ENCODE measurements at places on chromosomes 16 and 17.

- DNase-seq, result no peak
These were observed 1.6 kb downstream of the FAM117A start for GRCh38 chr17:49762151-49762941.

- peak; percentile 92 for DNase-seq
These were observed 34.8 kb upstream of the FBXO47 start for GRCh38 chr17:39001703-39002637.

- DNase-seq, result peak; percentile 89
These were observed 12.2 kb downstream of the ENGASE start for GRCh38 chr17:79086609-79087427.

DNA sequence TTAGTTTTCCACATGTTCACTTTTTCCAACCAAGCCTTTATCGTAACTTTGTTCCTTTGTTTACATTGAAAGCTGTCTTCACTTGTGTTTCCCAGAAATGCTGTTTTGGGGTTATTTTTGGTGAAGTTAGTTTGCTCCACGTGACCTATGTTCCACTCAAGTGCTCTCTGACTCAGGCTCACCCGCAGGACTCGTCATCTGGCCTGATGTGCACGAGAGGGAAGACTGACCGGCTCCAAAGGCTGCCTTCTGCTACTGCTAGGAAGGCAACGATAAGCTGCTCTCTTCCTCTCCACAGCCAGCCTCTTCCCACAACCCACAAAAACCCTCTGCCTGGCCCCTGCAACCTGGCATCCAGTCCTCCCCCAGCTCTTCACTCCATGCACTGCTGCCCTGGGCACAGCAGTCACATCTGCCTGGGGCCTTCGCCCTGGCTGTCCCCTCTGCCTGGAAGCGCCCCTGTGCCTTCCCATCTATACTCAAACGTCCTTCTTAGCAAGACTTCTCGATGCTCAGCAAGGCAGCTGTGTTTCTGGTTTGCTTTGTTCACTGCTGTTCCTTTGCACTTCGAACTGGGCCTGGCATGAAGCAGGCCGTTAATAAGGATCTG, 28.0 kb downstream of the ZCCHC14 start:
- no peak for DNase-seq

DNA sequence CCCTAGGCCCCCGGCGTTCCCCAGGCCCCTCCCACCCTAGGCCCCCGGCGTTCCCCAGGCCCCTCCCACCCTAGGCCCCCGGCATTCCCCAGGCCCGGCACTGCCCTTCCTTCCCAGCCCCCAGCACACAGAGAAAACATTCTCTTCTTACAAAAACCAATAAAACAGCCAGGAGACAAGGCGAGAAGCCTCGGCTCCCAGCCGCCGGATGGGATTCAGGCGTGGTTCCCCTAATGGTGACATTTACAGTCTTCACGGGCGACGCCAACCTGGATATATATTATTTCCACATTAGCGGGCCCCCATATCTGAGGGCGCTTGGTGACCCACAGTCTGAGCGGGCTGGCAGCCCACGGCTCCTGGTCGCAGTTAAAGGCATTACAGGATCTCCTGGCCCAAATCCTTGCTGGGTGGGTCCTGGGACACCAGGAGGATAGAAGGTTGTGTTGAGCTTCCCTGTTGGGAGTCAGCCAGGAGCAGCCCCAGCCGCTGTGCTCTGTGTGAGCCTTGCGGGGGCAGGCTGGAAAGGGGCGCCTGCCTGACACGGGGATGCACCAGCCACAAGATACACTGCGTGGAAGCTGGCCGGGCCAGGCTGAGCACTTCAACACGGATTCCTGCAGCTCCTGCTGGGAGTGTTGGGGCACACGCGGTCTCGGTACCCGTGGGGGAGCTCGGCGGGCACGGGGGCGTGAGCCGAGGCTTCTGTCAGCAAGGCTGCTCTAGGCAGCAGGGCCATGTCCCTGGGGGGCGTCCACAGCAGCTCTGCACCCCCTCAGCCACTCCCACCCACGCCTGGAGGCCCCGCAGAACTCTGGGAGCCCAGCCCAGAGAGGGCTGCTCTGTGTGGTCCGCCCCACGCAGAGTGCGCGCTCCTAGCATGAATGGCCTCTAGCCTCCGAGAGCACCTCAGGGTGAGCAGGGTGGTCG, 83.7 kb downstream of the LMF1 start:
- no peak for DNase-seq

GRCh38 chr16:56532714-56533113, 12.9 kb upstream of the BBS2 start:
- DNase-seq, result no peak

GRCh38 chr16:324451-325334, 27.8 kb downstream of the AXIN1 start:
- no peak for DNase-seq

GRCh38 chr16:62940569-62940968, 904.3 kb upstream of the CDH8 start:
- no peak for DNase-seq

DNA sequence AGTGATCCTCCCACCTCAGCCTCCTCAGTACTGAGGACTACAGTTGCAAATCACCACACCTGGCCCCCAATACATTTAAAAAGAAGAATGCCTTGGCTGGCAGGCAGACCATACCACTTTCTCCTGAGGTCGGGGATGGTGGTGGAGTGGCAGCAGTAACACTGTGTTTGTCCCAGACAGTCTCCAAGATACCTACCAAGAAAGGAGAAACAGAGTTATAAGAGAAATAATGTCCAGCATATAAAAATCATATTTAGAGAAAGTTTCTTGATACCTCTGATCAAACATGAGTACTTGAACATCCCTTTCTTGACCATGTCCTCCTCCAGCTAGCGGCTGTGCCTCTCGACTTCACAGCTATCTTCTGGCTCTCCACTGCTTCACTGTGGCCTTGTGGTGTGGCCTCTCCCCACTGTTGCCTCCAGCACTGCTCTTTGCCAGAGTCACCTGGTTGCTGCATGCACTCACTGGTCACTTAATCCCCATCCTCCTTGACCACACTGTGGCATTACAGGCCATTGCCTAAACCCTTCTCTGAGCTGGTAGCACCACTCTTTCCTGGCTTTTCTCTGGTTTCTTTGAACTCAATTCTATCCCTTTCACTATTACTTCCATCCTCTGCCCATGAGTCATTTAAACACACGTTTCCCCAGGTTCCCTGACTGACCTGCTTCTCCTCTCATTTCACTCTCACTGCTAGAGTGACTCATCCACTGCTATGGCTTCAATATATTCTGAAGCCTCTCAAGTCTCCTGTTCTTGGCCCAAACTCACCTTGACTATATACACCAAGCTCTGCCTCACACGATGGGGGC, 45.2 kb downstream of the XPO6 start:
- DNase-seq, result no peak

- DNase-seq, result no peak
These were observed 23.6 kb upstream of the ATP5MC1 start for GRCh38 chr17:48868916-48869500.

- DNase-seq, result no peak
These were observed 11.4 kb downstream of the SLC5A10 start for GRCh38 chr17:18963126-18964017.

DNA sequence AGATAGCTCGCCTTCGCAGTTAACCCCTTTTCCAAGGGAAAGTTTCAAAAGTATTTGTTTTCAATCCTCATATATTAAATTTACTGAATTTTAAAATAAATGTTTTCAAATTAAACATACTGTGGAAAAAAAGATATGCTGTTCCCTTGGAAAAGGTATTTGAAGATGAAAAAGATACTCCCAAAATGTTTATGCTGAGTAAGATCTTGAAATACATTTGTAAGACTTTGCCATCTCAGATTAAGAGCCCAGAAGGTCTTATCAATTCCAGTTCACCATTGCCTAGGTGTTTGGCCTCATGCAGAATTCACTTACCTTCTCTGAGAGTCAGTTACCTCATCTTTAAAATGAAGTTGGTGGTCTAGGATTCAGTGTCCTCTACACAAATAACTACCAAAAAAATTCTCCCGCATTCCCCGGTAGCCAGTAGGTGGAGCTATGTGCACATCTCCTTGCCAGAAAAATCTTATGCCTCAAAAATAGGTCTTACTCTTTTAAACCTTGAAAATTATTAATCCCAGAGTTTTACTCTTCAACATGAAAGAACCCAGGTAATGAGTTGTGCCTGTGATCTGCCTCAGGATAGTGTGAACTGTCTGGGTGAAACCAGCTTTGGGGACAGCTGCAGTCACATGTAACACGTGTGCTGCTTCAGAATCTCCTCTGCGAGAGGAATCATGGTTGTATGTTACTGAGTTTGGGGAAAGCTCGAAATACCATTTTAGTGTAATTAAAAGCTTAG, 178.3 kb downstream of the MRTFB start:
- DNase-seq, result peak; percentile 46

GRCh38 chr17:78337244-78338109, 22.4 kb downstream of the SOCS3 start:
- no peak for DNase-seq

- DNase-seq, result no peak
These were observed 12.7 kb upstream of the FAM20A start for GRCh38 chr17:68613739-68614298.

GRCh38 chr16:66954097-66954659, 6.9 kb upstream of the CES3 start:
- peak; percentile 77 for DNase-seq

GRCh38 chr17:18043491-18043890, 4.3 kb downstream of the GID4 start:
- DNase-seq, result no peak

DNA sequence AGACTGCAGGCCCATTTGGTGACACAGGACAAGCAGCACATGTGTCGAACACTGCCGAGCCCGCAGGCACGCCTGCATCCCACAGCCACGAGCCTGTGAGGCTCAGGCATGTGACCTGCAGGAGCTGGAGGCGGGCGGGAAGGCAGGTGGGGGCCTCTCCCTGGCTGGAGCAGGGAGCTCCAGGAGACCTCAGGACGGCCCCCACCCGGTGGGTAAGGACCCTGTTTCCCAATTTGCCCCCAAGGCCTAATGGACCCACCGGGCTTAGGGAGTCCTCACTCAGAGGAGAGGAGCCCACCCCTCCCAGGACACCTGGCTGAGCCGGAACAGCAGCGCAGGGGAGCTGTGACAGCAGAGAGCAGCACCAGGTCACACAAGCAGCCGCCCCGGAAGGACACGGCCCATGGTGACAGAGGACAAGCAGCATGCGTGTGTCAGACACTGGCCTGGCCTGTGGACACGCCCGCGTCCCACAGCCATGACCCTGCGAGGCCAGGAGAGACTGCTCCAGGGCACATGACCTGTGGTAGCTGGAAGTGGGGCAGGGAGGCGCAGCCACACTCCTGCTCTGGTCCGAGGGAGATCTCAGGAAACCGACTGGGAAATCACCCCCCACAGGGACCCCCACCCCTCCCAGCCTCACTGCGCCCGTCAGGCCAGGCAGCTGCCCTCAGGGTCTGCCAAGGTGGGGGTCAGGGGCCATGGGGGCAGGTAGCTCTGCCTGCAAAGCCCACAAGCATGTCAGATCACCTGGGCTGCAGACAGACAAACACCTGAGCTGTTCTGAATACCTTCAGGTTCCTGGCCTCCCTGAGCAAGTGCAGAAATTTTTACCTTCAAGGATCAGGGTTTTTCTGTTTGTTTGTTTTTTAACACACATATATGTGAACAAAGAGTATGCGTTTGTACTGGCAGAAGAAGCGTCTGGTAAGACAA, 2.4 kb downstream of the SPSB3 start:
- no peak for DNase-seq

GRCh38 chr17:78922816-78923498, 2.2 kb downstream of the TIMP2 start:
- no peak for DNase-seq

GRCh38 chr16:81532491-81533174, 88.0 kb downstream of the CMIP start:
- no peak for DNase-seq

DNA sequence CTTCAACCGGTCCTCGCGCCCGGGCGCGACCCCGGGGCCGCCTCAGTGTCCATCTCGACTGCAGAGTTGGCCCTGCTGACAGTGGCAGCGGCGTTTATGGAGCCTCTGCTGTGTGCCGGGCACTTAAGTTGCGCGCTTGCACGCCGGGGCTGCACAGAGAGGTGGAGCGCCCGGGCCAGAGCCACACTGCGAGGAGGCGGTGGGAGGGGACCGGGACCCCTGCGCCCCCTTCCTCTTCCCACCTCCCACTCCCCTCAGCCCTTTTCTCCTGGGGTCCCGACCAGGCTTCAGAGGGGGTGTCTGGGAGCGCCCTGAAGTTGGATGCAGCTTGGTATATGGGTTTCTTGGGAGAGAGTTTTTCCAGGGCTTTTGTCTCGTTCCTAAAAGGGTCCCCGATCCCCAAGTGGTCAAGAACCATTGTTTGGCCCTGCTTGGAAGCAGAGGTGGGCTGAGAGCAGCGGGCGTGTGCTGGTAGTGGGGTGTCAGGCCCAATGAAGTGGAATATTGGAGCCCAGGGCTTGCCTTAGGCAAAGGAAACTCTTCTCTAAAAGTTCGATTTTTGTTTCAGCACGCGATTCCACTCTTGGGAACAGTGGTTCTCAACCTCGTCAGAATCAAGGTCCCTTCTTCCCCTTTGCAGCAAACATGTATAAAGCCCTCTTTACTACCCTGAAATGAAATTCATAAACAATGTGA, 605 bp downstream of the MRTFB start:
- DNase-seq, result no peak

DNA sequence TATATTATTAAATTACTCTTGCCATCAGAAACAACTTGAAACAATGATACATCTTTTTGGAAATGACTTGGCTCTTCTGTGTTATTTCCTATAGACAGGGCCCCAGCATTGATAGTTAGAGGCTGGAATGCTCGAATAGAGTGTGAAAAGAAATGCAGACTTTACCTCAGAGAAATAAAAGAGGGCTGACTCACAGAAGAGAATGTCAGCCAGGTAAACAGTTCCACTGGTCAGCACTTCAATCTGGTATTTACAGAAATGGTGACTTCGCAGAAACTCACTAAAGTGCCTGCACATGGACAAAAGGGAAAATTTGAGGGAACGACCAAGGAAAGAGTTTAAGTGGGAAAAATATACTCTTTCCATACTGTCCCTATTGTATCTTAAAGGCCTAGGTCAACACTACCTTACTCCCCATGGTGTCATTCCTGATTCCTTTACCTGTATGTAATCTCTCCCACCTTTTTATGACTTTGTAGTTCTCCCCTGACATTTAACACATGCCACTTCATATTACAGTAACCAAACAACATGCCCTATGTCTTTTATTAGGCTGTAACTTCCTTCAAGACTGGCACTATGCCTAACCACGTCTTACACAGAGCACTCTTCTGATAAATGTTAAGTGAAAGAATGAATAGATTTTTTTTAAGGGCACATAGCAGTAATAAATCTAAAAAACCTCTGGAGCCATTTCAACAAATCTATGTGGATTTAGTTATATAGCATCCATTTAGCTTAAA, 36.7 kb downstream of the AKAP10 start:
- no peak for DNase-seq

GRCh38 chr17:79761894-79762589, 15.9 kb upstream of the CBX2 start:
- DNase-seq, result no peak

DNA sequence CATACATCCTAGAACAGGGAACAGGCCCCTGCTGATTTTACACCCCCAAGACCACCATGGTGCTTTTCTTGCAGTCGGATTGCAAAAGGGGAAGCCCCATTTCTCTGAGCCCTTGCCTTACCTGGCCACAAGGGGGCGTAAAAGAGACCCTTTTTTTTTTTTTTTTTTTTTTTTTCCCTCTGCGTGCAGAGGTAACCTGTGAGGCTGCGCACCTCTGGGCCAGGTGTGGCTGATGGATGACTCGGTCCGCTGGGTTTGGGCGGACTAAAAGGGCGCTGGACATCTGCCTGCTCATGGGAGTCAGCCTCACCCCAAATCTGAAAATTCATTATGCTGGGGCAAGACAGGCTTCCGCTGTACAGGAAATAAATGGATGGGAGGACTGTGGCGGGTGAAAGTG, 281.0 kb downstream of the CBLN1 start:
- no peak for DNase-seq

- no peak for DNase-seq
These were observed at the start of gene ENPP7 for GRCh38 chr17:79730769-79731483. TSS of gene ENPP7 (plus strand) at chr17:79730943. CDS start at chr17:79731140, 197 bp downstream.
